ENCODE measurements at places on chromosomes 11 and 22.

DNA sequence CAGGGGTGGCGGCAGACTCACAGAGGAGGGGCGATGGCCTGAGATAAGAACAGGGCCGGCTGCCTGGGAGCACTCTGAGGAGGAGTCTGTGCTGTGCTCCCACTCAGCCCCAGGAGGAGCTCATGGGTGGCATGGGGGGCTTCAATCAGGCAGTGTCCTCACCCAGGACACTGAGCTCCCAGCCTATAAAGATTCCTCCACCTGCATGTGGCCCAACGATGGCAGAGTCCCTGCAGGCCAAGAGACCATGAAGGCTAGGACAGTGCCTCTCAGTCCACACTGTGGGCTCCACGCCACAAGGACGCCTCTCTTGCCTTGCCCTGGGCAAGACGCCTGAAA, 1.9 kb downstream of the CST6 start:
- no peak for ATAC-seq

GRCh38 chr22:44574640-44575380, 76.8 kb upstream of the RTL6 start:
- no peak for ATAC-seq

GRCh38 chr11:69319255-69320106, 25.5 kb downstream of the MYEOV start:
- ATAC-seq, result no peak

- no peak for ATAC-seq
Observed at GRCh38 chr11:45355706-45356041, 69.5 kb upstream of the SYT13 start.

- no peak for ATAC-seq
Observed at GRCh38 chr11:28105869-28106268, 2.1 kb downstream of the KIF18A start.

- ATAC-seq, result peak; percentile 100
Observed at GRCh38 chr11:36594316-36594989, at the start of gene IFTAP. IFTAP (plus strand) TSS chr11:36594502; CDS start chr11:36610104, 15,602 bp downstream.

- ATAC-seq, result no peak
Observed at GRCh38 chr22:42065438-42066125, 5.0 kb downstream of the NAGA start.

GRCh38 chr22:40400159-40400558, 29.8 kb downstream of the SGSM3 start:
- ATAC-seq, result no peak

DNA sequence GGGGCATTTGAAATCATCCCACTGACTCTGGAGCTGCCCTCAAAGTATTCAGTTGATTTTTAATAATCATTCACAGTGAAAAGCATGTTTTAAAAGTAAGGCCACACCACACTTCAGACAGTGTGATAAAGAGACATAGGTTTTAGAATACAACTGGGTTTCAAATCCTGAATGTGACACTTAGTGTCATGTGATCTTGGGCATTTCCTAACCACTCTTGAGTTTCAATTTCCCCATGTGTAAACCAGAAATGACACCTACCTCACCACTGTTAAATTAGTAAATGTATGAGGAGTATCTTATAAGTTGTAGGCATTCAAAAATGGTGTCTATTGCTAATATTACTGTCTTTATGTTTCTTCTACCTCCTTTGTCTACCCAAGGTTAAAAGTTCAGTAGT, 5.4 kb downstream of the TMEM123 start:
- no peak for ATAC-seq

- ATAC-seq, result no peak
Observed at GRCh38 chr11:110894224-110894623, 182.0 kb upstream of the ARHGAP20 start.

GRCh38 chr22:44625981-44626687, 75.9 kb upstream of the PRR5 start:
- ATAC-seq, result peak; percentile 81

GRCh38 chr22:48089601-48090331, 1327.3 kb downstream of the TBC1D22A start:
- ATAC-seq, result no peak

DNA sequence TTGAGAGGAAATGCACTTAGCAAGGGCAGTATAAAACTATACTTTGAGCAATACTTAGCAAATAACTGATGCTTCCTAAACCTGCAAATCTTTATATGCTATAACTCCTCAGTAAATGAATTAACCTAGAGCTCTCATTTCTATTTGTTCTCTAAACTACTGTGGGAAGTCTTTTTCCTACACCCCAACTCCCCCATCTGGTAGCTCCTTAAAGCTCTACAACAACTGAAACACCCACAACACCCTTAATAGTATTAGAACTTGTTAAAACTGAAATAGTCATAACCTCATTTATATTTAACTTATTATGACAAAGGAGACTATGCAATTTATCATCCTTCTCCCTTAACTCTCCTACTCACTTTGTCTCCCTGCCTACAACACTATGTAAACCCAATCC, 43.4 kb downstream of the GUCY1A2 start:
- ATAC-seq, result no peak

DNA sequence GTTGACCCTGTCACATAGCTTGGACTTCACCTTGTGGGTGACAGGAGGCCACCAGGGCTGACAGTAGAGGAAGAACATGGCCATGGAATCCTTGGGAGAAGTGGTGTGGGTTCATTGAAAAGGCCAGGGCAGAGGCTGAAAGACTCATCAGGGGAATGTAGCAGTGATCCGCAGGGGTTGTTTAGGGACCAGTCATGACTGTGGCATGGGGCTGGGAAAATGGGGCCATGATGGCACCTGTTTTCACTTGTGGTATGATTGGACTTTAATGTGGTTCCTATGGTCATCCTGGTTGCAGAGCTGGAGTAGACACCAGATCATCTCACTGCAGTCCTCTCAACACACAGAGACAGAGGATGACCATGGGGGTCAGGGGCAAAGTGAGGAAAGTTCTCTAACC, 66.7 kb upstream of the MYEOV start:
- no peak for ATAC-seq

DNA sequence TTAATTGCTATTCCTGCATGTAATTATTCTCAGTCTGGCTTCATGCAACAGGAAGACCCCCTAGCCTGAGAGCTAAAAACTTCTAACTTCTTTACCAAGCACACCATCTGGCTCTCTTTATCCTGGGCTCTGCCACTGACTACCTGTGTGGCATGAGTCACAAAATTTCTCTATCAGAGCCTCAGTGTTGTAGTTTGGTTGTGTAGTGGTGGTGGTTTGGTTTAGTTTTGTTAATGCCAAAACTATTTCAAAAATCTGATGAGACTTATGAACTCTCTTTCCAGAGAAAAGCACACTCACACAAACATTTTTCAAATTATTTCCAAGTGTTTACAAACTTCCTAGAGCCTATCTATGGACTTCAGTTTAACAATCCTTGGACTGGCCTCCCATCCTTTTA, 7.5 kb upstream of the IL17RA start:
- no peak for ATAC-seq

- peak; percentile 36 for ATAC-seq
Observed at GRCh38 chr11:47184711-47185304, 1.4 kb downstream of the PACSIN3 start.

DNA sequence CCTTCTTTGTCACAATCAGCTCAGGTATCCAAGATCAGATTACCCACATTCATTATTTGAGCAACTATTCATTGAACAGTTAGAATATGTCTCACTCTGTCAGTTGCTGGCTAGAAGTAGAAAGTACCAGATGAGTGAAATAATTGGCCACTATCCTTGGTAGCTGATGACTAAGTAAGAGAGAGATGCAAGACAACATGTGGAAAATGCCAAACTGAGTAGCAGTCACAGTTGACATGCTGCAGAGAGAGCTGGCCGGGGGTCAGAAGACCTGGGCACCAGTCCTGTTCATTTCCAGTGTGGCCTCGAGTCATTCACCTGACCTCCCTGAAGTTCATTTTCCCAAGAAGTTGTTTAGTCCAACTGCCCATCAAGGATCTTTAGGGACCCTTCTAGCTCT, 22.5 kb upstream of the SMIM35 start:
- ATAC-seq, result no peak

DNA sequence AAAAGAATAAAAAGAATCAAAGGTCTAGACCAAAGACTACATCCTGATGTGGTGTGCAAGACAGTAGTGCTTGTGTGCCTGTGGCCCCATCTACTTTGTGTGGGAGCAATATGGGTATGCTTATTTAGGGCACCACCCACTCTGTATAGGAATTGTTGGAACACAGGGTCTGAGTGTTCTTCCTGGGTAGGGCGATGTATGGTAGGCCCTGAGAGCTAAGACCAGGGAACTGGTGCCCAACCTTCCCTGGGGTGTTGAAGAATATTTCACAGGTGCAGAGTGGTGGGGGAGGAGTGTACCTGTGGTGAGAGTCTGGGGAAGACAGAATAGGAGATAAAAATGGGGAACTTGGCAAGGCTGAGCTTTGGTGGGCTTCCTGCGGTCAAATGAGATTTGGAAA, 41.9 kb downstream of the MICAL2 start:
- no peak for ATAC-seq

DNA sequence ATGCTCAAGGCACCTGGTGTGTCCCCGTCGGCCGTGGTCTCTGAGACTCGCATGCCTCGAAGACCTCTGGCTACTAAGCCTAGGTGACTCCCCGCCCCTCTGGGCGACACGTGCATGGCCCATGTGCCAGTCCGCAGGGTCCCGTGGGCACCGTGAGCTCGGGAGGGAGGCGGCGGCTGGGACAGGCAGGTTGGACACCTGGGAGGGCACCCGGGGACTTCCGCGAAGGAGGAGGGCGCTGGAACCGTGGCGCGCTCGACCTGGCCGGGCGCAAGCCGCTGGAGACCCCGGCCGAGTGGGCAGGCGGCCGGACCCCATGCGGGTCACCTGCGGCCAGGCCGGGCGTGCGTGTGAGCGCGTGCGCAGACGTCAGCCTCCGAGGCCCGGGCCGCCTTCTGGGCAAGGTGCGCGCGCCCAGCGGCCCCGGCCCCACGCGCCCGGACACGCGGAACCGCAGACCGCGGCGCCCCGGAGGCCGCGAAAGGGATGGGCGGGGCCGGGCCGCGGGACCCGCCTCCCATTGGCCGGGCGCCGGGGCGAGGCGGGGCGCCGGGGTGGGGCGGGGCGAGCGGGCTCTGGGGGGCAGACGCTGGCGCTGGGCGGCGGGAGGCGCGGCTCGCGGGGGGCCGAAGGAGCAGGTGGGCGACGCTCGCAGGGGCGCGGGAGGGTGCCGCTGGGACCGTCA, 579 bp upstream of the RASD2 start:
- peak; percentile 90 for ATAC-seq

DNA sequence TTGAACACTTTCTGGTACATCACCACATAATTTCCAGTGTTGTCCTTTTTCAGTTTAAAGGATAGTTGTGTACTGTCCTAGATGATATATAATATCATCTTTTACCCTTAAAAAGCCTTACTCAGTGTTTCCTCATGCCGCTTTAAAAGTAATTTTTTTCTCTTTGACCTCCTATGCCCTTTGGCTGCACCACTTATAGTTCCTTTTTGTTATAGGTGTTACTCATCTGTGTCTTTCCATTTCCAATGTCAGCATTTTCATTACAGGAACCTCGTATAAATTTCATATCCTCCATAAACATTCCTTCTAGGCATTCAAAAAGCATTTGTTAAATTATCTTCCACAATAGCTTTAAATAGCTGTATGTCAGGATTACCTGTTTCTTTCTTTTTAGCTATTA, 40.8 kb downstream of the USP47 start:
- ATAC-seq, result no peak

GRCh38 chr11:63958008-63958407, 16.4 kb upstream of the COX8A start:
- ATAC-seq, result no peak

GRCh38 chr22:21102659-21103267, 57.0 kb downstream of the LRRC74B start:
- ATAC-seq, result peak; percentile 96
